ENCODE measurements at places on chromosomes 13 and 19.

DNA sequence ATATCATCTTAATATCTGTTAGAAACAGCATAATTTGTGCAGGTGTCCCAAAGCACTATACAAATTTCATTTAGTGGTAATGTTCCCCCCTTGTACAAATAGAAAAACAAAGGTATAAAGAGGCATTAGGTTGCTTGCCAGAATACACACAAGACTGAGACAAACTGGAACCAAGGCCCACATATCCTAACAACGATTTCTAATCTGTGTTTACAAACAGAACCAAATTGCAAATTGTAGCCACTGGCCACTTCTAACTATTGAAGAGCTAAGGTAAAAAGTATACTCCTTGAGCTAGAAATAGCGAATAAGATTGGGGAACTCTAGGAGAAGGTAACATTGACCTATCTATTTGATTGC is 526.1 kb downstream of the KLF12 start:
- no peak for DNase-seq
- H3K4me1 ChIP-seq, result no peaks in the 10 kb centered on the region
- H3K27me3 ChIP-seq, result no peaks in the 10 kb centered on the region
- H3K27ac ChIP-seq, result no peak overlapping the region
- no peak overlapping the region for H3K4me3 ChIP-seq
- no peaks in the 10 kb centered on the region for H3K36me3 ChIP-seq

- no peaks in the 10 kb centered on the region for H3K36me3 ChIP-seq
- no peaks in the 10 kb centered on the region for H3K4me1 ChIP-seq
- no peak for DNase-seq
- no peak overlapping the region for H3K4me3 ChIP-seq
These were observed 4.9 kb upstream of the SGCG start for GRCh38 chr13:23175920-23176319.

GRCh38 chr13:40169476-40169875 is 497.0 kb downstream of the FOXO1 start:
- no peak overlapping the region for H3K4me3 ChIP-seq
- H3K4me1 ChIP-seq, result no peaks in the 10 kb centered on the region
- DNase-seq, result no peak
- no peaks in the 10 kb centered on the region for H3K27me3 ChIP-seq
- H3K36me3 ChIP-seq, result no peaks in the 10 kb centered on the region

DNA sequence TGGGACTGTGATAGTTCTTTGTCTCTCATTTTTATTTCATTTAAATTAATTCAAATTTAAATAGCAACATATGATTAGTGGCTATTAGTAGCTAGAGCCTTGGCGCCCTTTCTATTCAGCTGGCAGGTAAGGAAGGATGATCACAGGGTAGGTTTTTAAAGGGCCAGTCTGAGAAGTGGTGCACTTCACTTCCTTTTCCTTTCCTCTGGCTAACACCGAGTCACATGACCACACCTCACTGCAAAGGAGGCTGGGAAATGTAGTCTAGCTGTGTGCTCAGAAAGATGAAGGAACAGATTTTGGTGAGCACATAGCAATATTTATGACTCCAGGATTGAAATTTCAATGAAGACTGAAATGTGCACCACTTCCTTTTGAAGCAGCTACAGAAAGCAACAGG is 128.7 kb downstream of the TSHZ3 start:
- H3K4me1 ChIP-seq, result no peaks in the 10 kb centered on the region
- no peak for DNase-seq
- no peaks in the 10 kb centered on the region for H3K36me3 ChIP-seq
- no peak overlapping the region for H3K27ac ChIP-seq
- H3K4me3 ChIP-seq, result no peak overlapping the region
- H3K27me3 ChIP-seq, result no peaks in the 10 kb centered on the region

- peaks cover 39% of the 10 kb centered on the region for H3K4me1 ChIP-seq
- no peaks in the 10 kb centered on the region for H3K27me3 ChIP-seq
- H3K27ac ChIP-seq, result peak overlapping the region; percentile 77
- H3K36me3 ChIP-seq, result peaks cover 32% of the 10 kb centered on the region
These were observed 45.8 kb downstream of the GAS6 start for GRCh38 chr13:113817860-113818691.

- H3K4me1 ChIP-seq, result no peaks in the 10 kb centered on the region
- no peaks in the 10 kb centered on the region for H3K36me3 ChIP-seq
- H3K4me3 ChIP-seq, result no peak overlapping the region
- DNase-seq, result no peak
- no peak overlapping the region for H3K27ac ChIP-seq
These were observed 28.2 kb downstream of the TNFRSF19 start for GRCh38 chr13:23598369-23598768.

Measured in ascending aorta (tissue), 2 donors.